ENCODE measurements at places on chromosomes 3 and 15.

DNA sequence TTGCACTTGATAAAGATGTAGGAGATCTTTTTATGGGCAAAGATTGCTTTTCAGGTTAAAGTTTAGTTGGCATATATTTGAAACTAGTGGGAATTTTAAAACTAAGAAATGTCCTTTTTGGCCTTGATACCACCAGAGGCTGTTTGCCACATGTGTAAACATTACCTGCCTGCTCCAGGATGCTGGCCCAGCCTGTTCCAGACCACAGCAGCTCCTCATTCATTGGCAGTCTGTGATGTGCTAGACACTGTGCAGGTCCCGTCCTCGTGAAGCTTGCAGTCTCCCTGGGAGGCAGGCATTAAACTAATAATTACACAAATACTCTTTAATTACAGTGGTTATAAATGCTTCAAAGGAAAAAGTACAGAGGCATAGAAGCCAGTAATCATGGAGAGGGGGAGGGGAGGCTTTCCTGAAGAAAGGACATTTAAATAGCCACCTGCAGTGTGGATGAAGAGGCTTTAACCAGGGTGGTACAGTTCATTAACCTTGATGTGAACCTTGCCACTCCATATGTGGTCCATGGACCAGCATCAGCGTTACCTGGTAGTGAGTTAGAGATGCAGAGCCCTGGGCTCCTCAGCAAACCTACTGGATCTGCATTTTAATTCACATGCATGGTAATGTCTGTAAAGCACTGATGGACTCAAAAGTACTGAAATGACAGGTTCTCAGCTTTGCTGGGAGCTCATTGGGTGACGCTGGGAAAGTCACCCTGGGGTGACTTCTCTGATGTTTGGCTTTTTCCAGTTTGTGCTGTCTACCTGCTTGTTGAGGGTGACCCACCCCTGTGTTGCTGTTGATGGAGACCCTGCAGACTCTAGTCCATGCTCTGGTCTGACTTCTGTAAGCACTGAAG, 5.3 kb downstream of the ZNF710 start:
- no peak for DNase-seq

GRCh38 chr3:35746492-35746891, 107.2 kb downstream of the ARPP21 start:
- DNase-seq = no peak

- no peak for DNase-seq
Measured at GRCh38 chr3:88220126-88220525, 70.4 kb downstream of the C3orf38 start.

DNA sequence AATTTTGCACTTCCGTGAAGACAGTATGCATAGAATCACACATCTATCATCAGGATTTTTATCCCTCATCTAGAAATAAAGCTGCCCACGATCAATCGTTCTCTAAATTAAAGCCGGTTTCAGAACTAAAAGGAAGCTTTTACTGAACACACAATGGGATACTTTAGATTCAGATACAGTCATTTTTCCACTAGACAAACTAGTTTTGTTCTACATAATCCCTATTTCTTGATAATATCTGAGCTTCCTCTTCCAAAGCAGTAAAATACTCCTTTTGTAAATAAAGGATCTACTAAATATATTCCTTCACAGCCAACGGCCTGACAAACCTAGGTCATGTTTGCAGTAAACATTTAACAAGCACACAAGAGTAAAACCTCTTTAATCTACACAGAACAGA, 2.0 kb upstream of the GANC start:
- no peak for DNase-seq

- no peak for DNase-seq
Measured at GRCh38 chr3:59289831-59290230, 240.0 kb upstream of the CFAP20DC start.

GRCh38 chr3:38165722-38166387, 518 bp downstream of the OXSR1 start:
- DNase-seq = no peak

GRCh38 chr3:124497487-124497886, 232.8 kb upstream of the UMPS start:
- DNase-seq = no peak

DNA sequence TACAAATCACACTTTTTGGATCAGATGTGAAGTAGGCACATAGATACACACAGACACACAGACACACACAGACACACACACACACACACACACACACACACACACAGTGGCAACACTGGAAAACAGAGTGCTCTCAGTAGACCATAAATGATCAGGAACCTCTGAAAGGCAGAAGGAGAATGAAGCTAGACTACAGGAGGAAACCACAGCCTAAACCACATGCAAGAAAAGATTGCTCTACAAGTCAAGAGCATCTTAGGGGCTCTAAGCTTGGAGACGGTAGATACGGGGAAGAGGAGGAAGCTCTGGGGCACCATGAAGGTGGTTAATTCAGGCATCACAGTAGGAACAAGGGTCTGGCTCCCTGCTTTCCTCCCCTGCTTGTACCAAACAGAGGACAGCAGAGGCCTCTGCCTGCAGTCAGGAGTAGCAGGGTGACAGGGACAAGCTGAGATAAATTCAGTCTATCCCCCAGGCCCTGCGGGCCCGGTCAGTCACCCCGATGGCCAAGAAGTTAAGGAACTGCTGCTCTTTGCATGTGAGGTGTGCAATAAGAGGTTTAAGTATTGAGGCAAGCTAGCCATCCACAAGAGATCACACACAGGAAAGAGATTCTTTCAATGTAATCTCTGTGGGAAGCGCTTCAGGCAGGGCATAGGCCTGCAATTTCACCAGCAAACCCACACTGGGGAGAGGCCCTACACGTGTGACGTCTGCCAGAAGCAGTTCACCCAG, 23.5 kb upstream of the ARPIN start:
- no peak for DNase-seq

DNA sequence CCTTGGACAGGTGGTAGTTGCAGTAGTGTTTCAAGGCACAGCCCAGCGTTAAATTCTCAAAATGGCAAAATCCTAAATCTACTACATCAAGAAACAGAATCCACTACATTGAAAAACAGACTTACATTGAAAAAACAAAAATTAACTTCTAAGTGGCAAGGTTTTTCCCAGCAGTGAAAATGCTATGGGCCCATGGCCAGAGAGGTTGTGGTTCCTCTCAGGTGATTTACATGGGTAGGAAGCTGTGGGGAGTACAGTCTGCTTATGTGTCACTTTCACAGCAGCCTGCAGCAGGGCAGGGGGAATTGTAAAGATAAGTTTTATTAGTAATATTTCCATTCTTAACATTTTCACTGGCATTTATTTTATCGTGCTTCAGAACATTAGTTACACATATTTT, 24.9 kb downstream of the TTC14 start:
- no peak for DNase-seq

- no peak for DNase-seq
Measured at GRCh38 chr3:16516695-16517481, 3.4 kb upstream of the RFTN1 start.

- no peak for DNase-seq
Measured at GRCh38 chr3:190496859-190497258, 17.0 kb upstream of the IL1RAP start.

DNA sequence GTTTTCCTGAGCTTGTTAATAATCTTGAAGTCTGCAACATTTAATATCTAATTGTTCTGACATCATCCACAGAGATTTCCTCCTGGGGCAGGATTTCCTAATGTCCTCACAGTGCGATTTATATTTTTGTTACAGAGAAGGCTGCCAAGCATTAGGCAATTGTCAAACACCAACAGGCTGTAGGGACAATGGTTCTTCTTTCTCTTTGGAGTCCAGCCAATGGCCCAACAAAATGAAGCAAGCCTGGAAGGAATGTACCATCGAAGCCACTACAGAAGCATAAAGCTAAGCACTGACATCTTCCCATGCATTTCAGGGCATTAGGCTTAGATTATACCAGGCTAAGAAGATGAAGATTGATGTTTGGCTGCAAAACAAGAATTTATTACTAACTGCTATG, 173.0 kb upstream of the FRMD4B start:
- no peak for DNase-seq

- no peak for DNase-seq
Measured at GRCh38 chr3:23576379-23576959, 229.3 kb upstream of the UBE2E1 start.

GRCh38 chr3:7545334-7545733, 684.4 kb downstream of the GRM7 start:
- no peak for DNase-seq

All from bone marrow (tissue), 2 donors.